Left cardiac atrium (tissue), 4 donors: ENCODE measurements at places on chromosomes 5 and 9. TPM values are rescaled to one million over a fixed set of nuclear protein-coding genes. Genes with fewer than 3 reads are reported as not detected.

- no peak for DNase-seq
These were observed 198.7 kb upstream of the HAPLN1 start for GRCh38 chr5:83919071-83920041.

LHX3 gene
- total RNA-seq: not detected

GRCh38 chr5:57832875-57833274 is 350.3 kb upstream of the ACTBL2 start:
- DNase-seq: no peak

SLC45A2 gene
- 0.15 TPM for total RNA-seq

GRCh38 chr9:129835860-129836223 is 584 bp downstream of the USP20 start:
- DNase-seq: no peak

DNA sequence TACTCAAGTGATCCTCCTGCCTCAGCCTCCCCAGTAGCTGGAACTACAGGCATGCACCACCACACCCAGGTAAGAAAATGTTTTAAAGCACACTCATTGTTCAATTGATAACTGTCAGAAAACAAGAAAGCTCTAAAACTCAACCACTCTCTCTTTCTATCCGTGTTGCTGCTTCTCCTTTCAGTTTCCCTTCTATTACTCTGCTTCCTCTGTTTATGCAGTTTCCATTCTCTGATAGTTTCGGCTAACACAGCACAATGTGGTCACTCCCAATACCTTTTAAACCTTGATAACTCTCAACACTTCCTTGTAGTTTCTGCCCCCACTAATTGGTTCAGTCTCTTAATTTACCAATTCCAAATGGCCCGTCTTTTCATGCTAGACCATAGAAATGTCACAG is 59.2 kb upstream of the NR4A3 start:
- DNase-seq: no peak

DMRTA1 gene
- 0.74 TPM for total RNA-seq

DNA sequence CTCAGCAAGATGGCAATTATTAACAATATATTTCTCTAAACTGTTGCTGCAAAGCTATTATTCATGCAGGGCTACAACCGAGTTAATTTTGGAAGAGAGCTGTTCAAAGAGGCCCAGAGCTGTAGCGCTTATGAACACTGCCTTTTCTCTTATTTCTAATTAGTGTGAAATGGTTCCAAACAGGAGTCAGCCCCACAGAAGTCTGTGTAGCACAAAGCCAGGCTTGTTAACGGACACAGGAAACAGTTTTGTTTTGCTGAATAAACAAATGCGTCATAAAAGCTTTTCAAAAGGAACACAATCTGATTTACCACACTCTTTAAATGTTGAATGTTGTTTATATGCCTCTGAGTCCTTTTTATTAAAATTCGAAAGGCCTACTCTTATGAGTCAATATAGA is 396.5 kb downstream of the ANXA1 start:
- no peak for DNase-seq

DNA sequence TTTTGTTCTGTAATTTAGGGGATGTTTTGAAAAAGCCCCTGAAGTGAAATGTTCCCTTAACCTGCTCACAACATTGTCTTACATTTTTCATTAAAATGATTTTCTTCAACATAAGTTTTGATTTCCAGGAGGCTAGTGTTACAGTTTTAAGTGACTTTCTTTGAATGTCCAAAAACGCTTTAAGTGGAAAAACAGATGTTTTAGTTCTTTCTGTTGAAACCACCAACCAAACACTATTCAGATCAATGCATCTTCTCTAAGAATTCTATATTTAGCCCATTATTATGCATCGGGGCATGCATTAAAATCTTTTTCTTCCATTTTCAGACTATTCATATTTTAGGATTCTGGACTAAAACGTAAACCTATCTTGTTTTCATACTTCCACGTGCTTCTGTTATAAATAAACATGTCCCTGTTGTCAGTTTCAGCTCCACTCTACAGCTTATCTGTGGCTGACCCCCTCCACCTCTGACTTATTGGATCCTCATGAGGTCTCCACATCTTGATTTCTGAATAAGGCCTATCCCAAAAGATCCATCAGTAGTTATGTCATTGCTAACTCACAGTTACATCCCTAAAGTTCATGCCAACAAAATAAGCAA is 882.3 kb upstream of the SEMA6A start:
- no peak for DNase-seq

PCDHGA9 gene
- total RNA-seq: 4.0 TPM

GRCh38 chr5:101515721-101516120 is 612.6 kb upstream of the ST8SIA4 start:
- DNase-seq: no peak

GRCh38 chr5:74232276-74232675 is 408.3 kb downstream of the ENC1 start:
- no peak for DNase-seq

DNA sequence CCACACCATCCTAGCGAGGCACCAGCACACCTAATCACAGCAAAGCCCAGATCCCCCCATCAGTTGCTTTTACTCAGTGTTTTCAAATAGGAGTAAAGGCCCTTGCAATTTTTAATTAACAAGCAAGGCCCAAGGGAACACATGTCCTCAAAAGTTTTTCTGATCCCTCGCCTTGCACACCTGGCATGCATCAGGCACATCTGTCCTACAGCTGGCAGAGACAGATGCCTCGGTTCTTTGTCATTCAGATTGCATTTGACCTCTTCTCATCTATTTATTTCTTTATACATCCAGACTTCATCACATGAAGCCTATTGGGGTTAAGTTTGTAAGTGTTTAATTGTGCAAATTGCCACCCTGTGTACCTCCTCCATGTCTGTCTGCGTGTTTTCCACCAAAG is 241.4 kb downstream of the MARCHF11 start:
- no peak for DNase-seq
